ENCODE measurements at places on chromosomes 6 and 20.

- DNase-seq: no peak
Observed at GRCh38 chr6:17393892-17394631, 667 bp downstream of the CAP2 start.

DNA sequence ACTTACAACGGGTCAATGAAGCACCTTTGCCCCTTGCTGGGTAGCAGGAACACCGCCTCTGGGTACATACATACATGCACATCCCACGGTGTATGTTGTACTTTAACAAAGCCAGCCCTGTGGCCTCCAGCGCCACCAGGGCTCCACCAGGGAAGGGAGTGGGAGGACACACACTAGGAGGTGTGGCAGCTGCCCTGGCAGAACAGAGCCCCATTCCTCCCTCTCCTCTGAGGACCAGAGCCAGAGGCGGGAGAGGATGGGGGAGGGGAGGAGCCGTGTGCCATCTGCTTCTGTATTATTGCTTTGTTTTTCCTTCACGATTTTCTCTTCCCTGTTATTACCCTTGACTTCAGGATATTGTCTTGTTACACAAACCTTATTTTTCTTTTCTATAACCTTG lies 105.8 kb upstream of the TRAF3IP2 start:
- no peak for DNase-seq

GRCh38 chr6:30530014-30530413 lies 26.3 kb downstream of the GNL1 start:
- no peak for DNase-seq

GRCh38 chr6:3887150-3887700 lies 38.1 kb downstream of the FAM50B start:
- no peak for DNase-seq

DNA sequence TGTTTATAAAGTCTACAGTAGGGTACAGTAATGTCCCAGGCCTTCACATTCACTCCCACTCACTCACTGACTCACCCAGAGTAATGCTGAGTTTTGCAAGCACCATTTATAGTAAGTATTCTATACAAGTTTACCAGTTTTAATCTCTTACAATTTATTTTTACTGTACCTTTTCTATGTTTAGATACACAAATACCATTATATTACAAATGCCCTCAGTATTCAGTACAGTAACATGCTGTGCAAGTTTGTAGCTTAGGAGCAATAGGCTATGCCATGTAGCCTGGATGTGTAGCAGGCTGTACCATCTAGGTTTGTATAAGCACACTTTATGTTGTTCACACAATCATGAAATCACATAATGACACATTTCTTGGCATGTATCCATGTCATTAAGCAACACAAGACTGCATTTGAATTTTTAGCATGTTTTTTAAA lies 673.6 kb downstream of the CD109 start:
- no peak for DNase-seq

DNA sequence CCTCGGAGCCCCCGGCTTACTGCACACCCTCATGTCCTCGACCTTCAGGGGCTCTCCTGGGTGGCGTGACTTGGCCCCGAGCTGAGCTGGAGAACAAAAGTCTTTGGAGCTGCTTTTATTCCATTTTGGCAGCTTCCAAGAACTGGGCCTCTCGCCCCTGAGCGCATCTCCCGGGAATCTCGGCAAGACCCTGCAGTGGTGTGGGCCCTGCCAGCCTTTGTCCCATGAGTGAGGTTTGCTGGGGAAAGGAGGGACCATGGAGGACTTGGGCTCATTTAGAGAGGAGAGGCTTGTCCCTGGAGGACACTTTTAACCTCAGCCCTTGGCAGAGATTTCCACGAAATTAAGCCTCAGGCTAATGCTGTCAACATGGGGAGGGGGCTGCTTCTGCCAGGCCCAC lies 62.3 kb upstream of the SLCO4A1 start:
- no peak for DNase-seq

- DNase-seq: no peak
Observed at GRCh38 chr6:7243179-7243981, 69.6 kb downstream of the SSR1 start.

- no peak for DNase-seq
Observed at GRCh38 chr20:19288061-19288460, 75.6 kb downstream of the SLC24A3 start.

DNA sequence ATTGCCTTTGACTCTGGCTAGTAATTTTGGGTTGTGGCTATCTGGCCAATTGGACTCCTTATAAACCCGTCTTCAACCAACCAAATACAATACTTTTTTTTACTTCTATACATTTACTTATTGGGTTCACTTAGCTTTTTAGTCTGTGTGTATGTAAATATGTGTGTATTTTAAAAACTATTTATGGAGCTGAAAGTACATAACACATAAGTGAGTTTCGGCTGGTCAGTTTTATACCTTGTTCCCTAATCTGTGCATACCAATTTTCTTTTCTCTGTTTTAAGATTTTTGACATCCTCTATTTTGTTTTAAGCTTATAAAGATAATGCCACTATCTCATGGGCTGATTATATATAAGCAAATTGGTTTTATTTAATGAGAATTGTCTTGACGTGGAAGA lies 129.5 kb downstream of the LRRC1 start:
- no peak for DNase-seq

GRCh38 chr6:43940071-43940392 lies 170.0 kb downstream of the VEGFA start:
- no peak for DNase-seq

GRCh38 chr6:22254886-22255285 lies 42.0 kb downstream of the PRL start:
- DNase-seq: no peak

GRCh38 chr20:45402946-45403345 lies 5.1 kb upstream of the DBNDD2 start:
- no peak for DNase-seq

GRCh38 chr6:11386323-11386722 lies 151.2 kb upstream of the TMEM170B start:
- no peak for DNase-seq

All from NK-92 treated with Interleukin-12 subunit alpha and Interleukin-12 subunit beta, amount 100 ng/mL, for 24 hours (cell line).